COR-L47 (cell line): ENCODE measurements at places on chromosomes 5 and 9.

GRCh38 chr9:111961575-111961974, 65.0 kb downstream of the UGCG start:
- peak; percentile 86 for DNase-seq

DNA sequence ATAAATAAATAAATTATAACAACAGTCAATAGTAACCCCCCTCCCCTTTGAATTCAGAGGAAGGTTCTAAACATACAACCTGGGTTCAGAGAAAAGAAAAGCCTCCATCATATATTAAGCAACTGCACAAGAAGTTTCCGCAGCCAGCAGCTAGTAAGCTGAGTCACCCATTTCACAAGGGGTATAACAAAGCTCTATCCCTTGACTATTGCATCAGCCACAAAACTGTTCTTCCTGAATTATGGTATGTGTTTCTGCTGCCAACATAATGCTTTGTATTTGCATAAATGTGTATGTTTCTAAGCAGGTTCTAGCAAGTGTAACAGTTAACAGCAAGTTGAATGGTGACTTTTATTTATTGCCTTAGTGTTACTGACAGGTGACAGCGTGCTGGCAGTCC, 6.8 kb upstream of the CEP120 start:
- DNase-seq = no peak

DNA sequence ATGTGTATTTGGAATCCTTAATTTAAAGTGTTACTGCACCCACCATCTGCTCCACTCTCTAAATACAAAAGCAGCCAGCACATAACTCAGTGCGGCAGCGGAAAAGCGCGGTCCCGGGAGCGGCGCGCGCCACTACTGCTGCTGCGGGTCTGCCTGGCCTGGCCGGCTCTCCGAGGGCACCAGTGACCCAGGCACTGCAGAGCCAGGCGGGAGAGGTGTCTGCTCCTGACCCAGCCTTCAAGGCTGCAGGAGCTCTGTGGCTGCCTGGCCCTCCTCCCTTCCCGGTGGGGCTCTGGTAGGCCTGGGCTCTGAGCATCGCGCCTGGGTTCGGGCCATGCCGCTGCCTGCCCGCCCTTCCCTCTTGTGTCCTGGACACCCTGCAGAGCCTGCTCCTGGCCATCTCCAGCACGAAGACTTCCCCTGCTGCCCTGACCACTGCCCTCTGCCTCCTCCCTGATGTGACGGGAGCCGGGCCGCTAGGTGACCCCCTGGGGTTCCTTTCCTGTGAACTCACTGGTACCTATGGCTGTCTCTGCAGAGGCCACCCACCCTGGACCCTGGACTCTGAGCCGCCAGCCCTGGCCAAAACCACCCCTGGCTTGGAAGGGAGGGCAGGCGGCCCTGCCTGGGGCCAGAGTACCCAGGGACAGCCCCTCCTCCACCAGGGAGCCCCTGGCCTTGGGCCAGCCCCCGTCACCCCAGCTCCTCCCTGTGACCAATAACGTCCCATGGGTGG, 32.8 kb upstream of the UBAC1 start:
- DNase-seq = no peak

DNA sequence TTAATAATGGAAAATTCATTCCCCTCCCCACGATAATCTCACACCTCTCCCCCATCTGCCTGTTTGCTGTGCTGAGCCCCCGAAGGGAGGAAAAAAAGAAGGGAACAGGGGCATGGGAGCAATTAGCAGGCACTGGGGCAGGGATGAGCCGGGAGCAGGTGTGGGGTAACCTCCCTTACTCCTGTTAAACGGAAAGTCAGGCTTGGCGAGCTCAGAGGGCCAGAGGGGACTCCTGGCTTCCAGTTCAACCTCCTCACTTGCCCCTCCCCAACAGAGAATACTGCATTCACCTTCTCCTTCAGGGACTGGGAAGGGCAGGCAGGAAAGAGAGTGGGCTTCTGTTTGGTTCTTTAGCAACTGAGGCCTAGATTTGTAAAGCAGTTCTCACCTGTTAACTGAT, 1.6 kb downstream of the AFAP1L1 start:
- no peak for DNase-seq

DNA sequence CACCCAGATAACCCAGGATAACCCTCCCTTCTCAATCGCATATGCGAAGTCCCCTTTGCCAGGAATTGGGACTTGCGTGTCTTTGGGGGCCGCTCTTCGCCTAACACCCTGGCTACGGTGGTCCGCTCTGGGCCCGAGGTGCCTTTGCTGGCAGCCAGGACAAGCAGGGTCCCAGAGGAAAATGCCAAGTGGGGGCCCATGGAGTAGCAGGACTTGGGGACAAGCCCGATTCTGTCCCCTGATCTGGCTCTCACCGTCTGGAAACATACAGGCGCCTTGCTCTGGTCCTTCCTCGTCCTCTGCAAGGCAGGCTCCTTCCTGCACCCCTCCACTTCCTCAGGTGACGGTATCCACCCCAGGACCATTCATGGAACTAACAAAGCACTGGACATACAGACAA, 78.1 kb upstream of the UNC5A start:
- DNase-seq = no peak
